ENCODE measurements at places on chromosomes 4 and X. TPM values are rescaled to one million over a fixed set of nuclear protein-coding genes. Genes with fewer than 3 reads are reported as not detected.

RGN gene
- 0.42 TPM for total RNA-seq

GLRA2 gene
- total RNA-seq = not detected

TMPRSS11B gene
- not detected for total RNA-seq

BEX3 gene
- 269 TPM for total RNA-seq

PLAC1 gene
- total RNA-seq = not detected

GRPR gene
- not detected for total RNA-seq

KLB gene
- under 0.01 TPM for total RNA-seq
